ENCODE measurements at places on chromosomes 6 and 20.

DNA sequence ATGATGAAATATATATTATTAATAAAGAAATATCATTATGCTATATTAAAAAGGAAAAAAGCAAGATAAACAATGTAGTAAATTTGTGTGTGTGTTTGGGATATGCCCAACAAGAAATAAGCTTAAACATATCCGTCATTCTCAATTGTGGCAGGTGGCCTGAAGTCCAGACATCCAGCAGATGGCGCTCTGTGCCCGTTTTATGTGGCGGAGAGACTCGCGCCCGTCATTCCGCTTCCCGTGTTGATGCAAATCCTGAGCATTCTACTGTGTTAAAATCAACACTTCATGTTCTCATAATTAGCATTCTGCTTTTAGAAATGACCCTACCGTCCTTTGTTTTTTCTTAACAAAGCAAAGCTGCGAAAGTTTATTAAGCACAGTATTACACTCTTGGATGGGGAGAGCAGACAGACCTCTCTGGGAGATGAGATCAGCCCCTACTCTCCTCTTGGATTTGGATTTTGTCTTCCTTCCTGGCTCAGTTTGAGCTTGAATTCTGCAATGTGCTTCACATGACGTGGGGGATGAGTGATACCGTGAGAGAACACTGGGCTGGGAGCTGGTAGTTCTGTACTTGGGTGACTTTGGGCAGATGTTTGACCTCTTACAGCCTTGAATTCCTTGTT lies 125.8 kb downstream of the MCHR2 start:
- peak; percentile 73 for DNase-seq

- no peak for DNase-seq
Measured at GRCh38 chr20:46581391-46581790, 30.9 kb upstream of the OCSTAMP start.

DNA sequence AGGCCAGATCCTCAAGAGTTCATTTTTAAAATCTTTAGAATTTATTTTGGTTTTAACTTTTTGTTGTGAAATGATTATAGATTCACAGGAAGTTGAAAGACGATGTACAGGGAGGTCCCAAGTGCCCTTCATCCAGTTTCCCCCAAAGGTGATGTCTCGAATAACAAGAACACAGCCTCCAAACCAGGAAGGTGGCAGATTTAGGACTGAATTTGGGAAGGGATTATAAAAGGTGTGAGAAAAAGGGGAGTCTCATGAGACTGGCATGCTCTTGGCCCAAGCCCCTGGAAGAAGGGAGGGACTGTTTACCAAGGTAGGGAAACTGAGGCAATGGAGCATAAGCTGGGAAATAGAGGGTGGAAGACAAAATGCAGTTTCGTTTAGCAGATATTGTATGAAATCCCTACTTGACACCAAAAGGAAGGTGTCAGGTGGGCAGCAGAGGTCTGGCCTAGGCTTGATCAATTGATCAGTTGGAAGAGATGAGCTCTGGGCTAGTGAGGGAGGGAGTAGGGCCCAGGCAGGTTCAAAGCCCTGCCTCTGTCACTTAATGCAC lies 81.2 kb downstream of the BMP7 start:
- DNase-seq: no peak

DNA sequence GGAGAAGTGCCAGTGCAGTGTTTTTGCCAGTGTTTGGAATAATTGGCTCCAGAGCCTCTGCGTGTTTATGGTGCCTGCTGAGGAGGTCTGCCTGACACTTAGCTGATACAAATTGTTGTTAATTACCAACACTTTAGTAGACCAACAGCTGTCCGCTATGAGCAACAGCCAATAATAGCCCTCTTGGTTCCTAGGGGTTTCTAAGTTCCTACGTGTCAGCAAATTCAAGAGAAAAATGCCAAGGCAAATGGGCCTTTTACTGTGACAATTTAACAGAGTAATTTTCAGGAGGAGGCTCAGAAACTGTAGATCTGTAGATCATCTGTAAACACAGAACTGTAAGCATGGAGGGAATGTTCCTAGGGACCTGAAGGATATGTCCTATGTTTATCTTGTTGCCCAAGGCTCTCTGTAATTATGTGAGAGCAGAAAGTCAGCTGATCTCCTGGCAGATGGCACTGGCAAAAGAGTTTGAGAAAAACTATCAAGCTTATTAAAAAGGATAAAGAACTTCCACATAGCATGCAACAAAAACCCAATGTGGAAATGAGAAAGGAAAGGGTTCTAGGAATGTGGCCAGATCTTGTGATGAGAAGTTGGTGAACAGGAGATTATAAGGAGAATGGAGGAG lies 157.7 kb downstream of the GJA1 start:
- no peak for DNase-seq

GRCh38 chr6:27096834-27097511 lies 150.5 kb upstream of the PRSS16 start:
- DNase-seq: peak; percentile 45

DNA sequence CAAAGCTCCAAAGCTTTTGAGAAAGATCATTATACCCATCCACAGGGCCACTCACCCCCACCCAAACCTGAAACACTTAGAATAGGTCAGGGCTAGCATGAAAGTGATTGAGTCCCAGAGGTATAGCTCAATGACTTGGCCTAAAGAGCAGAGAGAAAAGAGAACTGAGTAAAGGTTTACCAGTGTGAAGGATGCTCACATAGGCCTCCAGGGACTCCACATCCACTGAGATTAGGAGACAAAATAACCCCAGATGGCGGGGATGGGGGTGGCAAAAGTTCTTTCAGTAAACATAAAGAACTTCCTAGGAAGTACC lies 12.2 kb downstream of the SAYSD1 start:
- no peak for DNase-seq

DNA sequence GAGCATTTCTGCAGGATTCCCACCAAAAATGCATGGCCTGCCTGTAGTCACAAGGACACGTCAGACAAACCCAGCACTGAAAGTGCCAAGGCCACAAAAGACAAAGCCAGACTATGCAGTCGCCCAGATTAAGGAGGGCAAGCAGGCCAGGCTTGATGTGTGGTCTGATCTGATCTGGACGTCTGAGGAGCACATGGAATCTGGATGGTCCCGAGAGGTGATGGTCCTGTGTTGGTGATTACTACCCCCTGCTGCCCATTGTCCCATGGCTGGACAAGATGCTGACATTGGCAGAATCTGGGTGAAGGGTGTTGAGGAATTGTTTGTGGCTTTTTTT lies 17.1 kb downstream of the NPEPL1 start:
- DNase-seq: peak; percentile 1
